ENCODE measurements at places on chromosomes 12 and 14.

GRCh38 chr12:12156116-12156515 lies 85.4 kb downstream of the BCL2L14 start:
- DNase-seq = no peak

- no peak for DNase-seq
Measured at GRCh38 chr12:25801734-25802133, 156.7 kb upstream of the RASSF8 start.

GRCh38 chr12:84502907-84503787 lies 409.5 kb downstream of the SLC6A15 start:
- no peak for DNase-seq

- DNase-seq = no peak
Measured at GRCh38 chr12:113306382-113306781, 28.5 kb downstream of the SLC8B1 start.

DNA sequence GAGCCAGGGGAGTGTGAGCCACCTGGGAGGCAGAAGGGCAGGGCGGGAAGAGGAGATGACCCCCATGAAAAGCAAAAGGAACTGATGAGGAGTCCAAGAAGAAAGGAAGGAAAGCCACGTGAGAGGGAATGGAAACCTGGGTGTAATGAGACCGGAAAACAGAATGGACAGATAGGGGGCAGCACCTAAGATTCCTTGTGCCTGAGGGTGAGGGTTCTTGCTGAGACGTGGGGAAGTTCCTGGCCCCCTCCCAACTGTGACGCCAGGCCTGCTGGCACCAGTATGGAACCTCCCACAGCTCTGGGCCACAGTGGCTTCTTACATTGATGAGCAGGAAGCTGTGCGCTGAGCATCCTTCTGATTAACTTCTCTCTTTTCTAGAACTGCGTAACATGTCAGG lies 30.8 kb downstream of the TTC7B start:
- no peak for DNase-seq

GRCh38 chr14:21097636-21098075 lies 799 bp downstream of the ZNF219 start:
- no peak for DNase-seq

DNA sequence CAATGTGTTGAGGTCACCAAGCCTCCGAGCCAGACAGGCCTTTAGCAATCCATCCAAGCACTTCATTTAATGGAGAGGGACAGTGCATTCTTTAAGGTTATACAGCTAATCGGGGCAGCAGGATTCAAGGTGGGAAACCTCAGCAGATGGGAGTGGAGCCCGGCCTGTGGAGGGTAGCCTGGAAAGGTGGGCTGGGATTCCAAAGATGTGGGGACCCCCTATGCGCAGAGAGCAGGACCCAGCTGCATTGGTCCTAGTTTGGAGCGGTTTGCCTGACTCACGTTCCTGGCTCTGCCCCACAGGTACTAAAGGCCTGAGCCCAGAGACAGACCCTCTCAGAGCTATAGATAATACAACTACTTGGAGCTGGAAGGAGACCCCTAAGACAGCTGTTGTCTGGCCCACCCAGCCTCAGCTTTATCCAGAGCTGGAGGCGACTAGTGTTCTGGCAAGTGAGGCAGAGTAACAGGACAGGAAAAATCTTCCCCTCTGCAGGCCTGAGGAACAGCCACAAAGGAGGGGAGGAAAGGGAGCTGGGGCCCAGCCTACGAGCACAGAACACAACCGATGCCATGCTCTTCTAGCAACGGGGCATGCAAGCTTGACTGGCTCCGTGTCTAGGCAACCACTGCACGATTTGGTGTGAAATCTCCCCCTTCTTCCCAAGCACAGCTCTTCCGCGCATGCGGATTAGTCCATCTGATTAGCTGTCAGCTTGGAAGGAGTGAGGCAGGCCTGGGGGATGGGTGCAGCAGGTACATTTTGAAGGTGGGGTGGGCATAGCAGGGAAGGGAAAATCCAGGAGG lies 1.1 kb upstream of the MYH7 start:
- no peak for DNase-seq

GRCh38 chr12:100404769-100405407 lies 48.0 kb downstream of the SLC17A8 start:
- no peak for DNase-seq

GRCh38 chr12:124994437-124994975 lies 1.1 kb downstream of the BRI3BP start:
- DNase-seq = no peak

DNA sequence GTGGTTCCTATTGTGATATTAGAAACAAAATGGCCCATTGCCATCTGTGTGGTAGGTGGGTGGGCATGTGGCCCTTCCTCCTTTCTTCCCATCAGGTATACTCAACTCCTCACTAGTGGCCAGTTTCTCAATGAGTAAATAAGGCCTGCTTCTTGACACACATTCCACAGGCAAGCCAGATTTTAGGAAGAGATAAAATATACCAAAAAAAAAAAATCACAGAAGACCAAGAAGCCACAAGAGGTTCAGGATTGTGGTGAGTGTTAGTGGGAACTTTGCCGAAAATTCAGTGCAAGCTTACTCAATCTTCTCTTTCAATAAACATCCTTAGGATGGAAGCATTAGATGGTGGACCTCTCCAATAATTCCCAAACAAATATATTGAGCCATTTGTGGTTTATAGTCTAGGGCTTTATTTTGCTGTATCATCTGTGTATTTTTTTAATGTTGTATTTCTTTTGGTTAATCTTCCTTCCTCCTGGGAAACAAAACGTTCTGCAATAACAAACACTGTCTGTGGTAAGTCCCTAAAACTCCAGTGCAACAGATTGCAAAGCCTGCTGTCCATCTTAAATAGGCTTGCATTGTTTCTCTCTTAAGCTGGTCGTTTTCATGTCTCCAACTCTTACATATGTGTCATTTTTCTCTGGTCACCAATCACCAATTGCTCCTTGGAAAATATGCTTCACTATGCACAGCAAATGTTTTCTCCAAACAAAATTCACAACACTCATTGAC lies 289.9 kb upstream of the KITLG start:
- no peak for DNase-seq

DNA sequence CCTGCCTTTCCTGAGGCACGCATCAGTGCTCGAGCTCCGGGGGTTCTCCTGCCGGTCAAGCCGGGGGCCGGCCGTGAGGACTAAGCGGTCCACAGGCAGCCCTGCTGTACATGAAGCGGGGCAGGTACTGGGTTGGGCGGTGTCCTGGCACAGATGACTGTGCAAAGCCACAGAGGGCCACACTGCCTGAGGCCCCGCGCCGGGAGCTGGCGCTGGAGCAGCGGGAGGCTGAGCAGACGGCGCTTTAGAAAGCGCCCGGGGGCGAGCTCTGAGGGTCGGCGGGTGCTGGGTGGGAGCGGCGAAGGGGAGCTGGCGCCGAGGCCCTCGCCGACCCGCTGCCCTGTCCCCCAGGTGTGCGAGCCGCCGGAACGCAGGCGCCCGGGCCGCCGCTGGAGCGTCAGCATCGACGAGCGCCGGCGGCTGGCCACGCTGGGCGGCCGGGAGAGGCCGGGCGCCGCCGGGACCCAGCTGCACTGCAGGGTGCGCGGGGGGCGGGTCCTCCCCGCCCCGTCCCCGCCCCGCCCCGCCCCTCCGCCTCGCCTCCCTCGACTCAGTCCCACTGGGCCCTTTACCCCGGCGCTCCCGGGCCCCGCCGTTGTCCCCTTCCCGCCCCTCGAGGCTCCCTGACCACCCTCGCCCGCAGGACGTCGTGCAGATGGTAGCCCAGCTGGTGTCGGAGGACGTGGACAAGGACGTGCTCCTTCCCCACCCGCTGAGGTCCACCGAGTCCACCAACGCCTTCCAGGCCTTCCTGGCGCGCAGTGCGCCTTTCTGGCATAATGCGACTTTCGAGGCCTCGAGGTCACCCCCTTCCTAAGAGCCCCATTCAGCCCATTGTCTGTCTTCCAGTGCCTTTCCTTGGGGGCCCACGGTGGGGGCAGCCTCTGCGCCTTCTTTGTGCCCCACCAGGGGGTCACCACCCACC lies 8.3 kb upstream of the MTA1 start:
- no peak for DNase-seq

GRCh38 chr14:92926931-92927330 lies 4.0 kb downstream of the CHGA start:
- no peak for DNase-seq

All from CD4-positive, alpha-beta T cell treated with Interleukin-15 for 4 hours (primary cell).